ENCODE measurements at places on chromosomes 3 and 15. TPM values are rescaled to one million over a fixed set of nuclear protein-coding genes. Genes with fewer than 3 reads are reported as not detected.

Gene SCAANT1
- total RNA-seq = not detected

Gene BCL2A1
- total RNA-seq = not detected

Gene CLDN11
- 8.1 TPM for total RNA-seq

Gene LRCH3
- 66.8 TPM for total RNA-seq

Gene TERB2
- not detected for total RNA-seq

Gene GOLGA6L4
- 3.8 TPM for total RNA-seq

Gene AMT
- 32.8 TPM for total RNA-seq

Gene DENND6A
- total RNA-seq = 17.5 TPM

Gene AADACL2
- total RNA-seq = not detected

Gene DCP1A
- total RNA-seq = 14.8 TPM

Gene FSTL1
- total RNA-seq = 272 TPM

Gene RTP3
- total RNA-seq = not detected

Gene MKRN2OS
- total RNA-seq = not detected

Gene EPHA3
- total RNA-seq = 0.21 TPM

Gene KLHL6
- 0.12 TPM for total RNA-seq

Gene PARP3
- 1.1 TPM for total RNA-seq

Gene MAP4
- total RNA-seq = 108 TPM

Gene TMEM39A
- 51.6 TPM for total RNA-seq

Gene GOLGA6D
- 2.1 TPM for total RNA-seq

Gene ECE2
- 0.24 TPM for total RNA-seq

Gene ACVR2B
- 90.3 TPM for total RNA-seq

Gene CYP8B1
- not detected for total RNA-seq

Gene GPR156
- 4.7 TPM for total RNA-seq

Gene STOML1
- total RNA-seq = 2.4 TPM

Gene GJD2
- total RNA-seq = 0.27 TPM

Gene GPR160
- 77.0 TPM for total RNA-seq

Data from GM23338 (cell line).